ENCODE measurements at places on chromosomes 6 and 20. TPM values are rescaled to one million over a fixed set of nuclear protein-coding genes. Genes with fewer than 3 reads are reported as not detected.

Gene LY86
- polyA plus RNA-seq = not detected

Gene BTN1A1
- polyA plus RNA-seq = not detected

Gene SLC22A23
- 8.8 TPM for polyA plus RNA-seq

Gene TCP11
- not detected for polyA plus RNA-seq

Gene SSTR4
- polyA plus RNA-seq = not detected

Gene ZBTB12
- polyA plus RNA-seq = 19.2 TPM

Gene CLIC5
- polyA plus RNA-seq = not detected

Gene FAXC
- polyA plus RNA-seq = 130 TPM

Gene PPIL1
- polyA plus RNA-seq = 104 TPM

Gene BCAS1
- not detected for polyA plus RNA-seq

Gene ZNF391
- 2.5 TPM for polyA plus RNA-seq

Gene TMEM217
- polyA plus RNA-seq = not detected

Gene PAX1
- polyA plus RNA-seq = not detected

Gene SCAND1
- 194 TPM for polyA plus RNA-seq

Gene ESR1
- 0.14 TPM for polyA plus RNA-seq

Gene KCNB1
- 3.6 TPM for polyA plus RNA-seq

Gene BYSL
- polyA plus RNA-seq = 19.6 TPM

Gene PLCB4
- polyA plus RNA-seq = 13.1 TPM

Gene VSX1
- polyA plus RNA-seq = not detected

Gene PNLDC1
- not detected for polyA plus RNA-seq

Gene C6orf15
- not detected for polyA plus RNA-seq

Gene SIRPD
- polyA plus RNA-seq = not detected

Gene ALDH5A1
- 33.1 TPM for polyA plus RNA-seq

Gene LY6G6F
- not detected for polyA plus RNA-seq

Gene SPEF1
- 0.58 TPM for polyA plus RNA-seq

Gene TMEM242
- 17.6 TPM for polyA plus RNA-seq

Gene PRELID3B
- polyA plus RNA-seq = 50.5 TPM
